Effector memory CD8-positive, alpha-beta T cell (primary cell): ENCODE measurements at places on chromosomes 5 and 9.
A peak's percentile ranks its signal among the peaks of the same experiment; 100 is the strongest.

GRCh38 chr5:90022002-90022710, 387.4 kb downstream of the CETN3 start:
- DNase-seq: no peak

DNA sequence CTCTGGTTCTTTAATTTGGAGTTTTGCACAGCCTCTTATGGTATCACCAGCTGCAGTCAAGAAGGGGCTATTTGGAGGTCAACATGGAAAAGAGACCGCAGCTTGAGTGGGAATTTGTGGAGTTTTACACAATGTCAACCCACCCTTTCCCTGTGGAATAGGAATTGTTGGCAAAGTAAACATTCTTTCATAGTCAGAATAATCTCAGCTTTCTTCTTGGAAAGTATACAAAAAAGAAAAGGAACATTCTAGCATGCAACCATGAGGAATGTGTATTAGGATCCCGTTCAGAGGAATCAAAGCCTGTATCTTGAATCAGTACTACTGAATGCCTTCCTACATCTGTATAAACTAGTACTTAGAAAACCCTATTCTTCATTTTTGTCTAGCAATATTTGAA, 107.6 kb downstream of the LURAP1L start:
- no peak for DNase-seq

GRCh38 chr5:64944868-64945267, 176.1 kb downstream of the CWC27 start:
- no peak for DNase-seq

GRCh38 chr5:157241483-157241882, 24.4 kb upstream of the CYFIP2 start:
- no peak for DNase-seq

DNA sequence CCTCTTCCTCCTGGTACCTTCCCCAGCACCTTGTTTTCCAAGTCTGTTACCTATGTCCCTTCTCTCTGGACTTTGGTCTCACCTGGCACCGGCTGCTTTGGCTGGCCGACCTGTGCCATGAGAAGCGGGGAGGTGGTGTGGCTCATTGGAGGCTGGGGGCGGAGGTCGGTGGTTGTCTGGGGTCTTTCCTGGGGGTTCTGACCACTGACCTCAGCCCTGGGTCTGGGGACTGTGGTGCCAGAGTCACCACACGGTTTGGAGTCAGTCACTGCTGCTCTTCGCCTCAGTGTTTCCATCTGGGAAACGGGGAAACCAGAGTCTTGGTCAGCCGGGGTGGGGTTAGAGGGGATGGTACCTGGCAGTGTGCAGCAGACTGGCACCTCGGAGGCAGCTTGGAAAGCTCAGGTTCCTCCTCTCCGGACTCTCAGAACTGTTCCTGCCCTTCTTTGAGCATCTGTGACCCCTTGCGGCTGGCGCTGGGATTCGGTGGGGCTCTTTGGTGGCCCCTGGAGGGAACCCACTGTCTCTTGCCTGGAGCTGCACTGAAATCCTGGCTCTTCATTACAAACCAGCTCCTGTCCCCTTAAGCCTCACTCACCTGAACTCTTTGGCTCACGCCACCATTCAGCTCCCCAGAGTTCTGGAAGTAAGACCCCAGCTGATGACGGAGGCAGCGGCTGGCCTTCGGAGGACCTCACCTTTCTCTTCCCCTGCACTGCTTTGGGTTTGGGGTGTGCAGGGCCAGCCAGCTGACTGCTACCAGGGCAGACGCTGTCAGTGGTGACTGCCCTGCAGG, 4.1 kb upstream of the RXRA start:
- DNase-seq: no peak

GRCh38 chr5:126490167-126490940, 67.1 kb downstream of the GRAMD2B start:
- DNase-seq: no peak

- no peak for DNase-seq
These were observed 71.5 kb upstream of the PALM2AKAP2 start for GRCh38 chr9:109708451-109708945.

DNA sequence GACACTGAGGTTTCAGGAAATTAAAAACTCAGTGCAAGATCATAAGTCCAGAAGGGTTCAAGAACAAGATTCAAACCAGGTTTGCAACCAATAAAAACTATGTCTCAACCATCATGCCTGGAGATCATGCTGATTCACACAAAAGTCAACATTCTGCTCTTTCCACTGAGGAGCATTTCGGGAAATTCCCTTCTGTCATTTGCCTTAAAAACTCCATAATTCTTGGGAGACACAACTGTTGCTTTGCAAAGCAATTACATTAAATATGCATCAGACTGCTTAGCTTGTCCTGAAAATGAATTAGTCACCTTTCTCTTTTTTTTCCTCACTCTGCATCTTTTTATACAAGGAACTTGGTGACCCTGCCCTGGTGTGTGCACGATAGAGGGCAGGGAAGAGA, 275.9 kb upstream of the ZNF462 start:
- no peak for DNase-seq

GRCh38 chr5:153043886-153044285, 446.6 kb upstream of the GRIA1 start:
- DNase-seq: no peak

- DNase-seq: no peak
These were observed 32.9 kb downstream of the SLIT3 start for GRCh38 chr5:169268019-169268418.

DNA sequence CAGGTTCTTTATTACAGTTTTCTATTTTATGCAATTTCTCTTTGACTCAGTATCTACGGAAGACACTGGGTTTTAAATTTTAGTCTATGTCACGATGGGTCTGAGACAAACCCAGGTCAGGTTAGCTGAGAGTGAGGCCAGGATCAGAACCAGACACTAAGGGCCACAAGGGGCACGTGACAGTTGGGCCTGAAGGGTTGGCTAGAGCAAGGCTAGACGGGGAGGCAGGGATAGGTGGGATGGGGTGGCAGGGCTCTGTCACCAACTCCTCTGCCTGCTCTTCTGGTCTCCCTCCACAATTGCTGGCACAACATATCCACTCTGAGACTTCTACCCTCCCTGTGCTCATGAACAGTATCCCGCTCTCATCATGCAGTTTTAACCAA, 76.4 kb downstream of the MED27 start:
- no peak for DNase-seq

GRCh38 chr5:58545912-58546311, 37.0 kb upstream of the RAB3C start:
- DNase-seq: no peak

GRCh38 chr9:110601098-110601497, 21.6 kb upstream of the SVEP1 start:
- no peak for DNase-seq

DNA sequence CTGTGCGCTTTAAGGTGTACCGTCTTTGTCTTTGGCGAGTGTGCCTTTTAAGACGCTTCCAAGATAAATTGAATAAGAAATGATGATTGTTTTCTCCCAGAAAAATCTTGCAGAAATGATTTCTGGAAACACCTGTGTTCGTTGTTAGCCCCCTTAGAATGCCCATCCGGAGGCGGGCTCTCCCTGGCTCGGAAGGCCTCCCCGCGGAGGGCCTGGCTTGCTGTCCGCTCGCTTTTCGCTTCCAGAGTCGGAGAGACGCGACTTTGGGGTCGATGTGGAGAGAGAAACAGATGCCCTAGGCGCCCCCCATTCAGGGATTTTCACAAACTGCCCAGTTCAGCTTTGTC, 23.9 kb downstream of the LECT2 start:
- DNase-seq: no peak

- no peak for DNase-seq
These were observed 61.2 kb downstream of the IRX1 start for GRCh38 chr5:3656803-3657202.

GRCh38 chr5:43635374-43635773, 32.4 kb downstream of the NNT start:
- DNase-seq: no peak

DNA sequence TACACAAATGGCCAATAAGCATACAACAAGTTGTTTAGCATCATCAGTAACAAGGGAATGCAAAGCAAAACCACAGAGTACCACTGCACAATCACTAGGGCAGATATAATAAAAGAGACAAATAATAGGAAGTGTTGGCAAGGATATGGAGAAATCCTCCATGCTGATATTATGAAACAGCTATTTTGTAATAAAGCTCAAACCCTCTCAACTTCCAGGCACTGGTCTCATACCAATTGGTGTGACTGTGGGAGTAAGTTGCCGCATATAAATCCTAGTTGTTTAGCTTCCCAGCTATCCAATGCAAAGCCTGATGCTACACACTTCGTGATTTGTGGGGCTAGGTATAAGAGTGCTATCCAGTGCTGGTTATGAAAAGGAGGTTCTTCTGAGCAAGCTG, 88.6 kb downstream of the SMIM23 start:
- no peak for DNase-seq

GRCh38 chr9:81685763-81686613, 3.4 kb downstream of the TLE1 start:
- no peak for DNase-seq

DNA sequence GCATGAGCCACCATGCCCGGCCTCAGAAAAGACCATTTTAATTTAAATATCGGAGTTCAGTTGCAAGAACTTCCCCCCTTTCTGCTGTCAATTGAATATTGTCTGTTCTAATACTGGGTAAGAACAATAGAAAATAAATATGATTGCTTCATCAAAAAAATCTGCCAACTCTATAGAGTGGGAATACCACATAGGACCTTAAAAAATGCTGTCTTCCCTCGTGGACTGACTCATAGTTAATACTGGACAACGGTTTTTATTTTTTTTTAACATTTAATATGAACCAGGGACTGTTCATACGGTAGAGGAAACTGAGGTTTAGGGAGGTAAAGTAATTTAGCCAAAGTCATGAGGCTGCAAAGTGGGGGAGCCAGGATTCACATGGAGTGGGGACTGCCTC, 9.7 kb downstream of the ZNF462 start:
- no peak for DNase-seq

- no peak for DNase-seq
These were observed 44.0 kb upstream of the XPA start for GRCh38 chr9:97740848-97741821.

- DNase-seq: peak; percentile 10
These were observed 796 bp upstream of the GADD45G start for GRCh38 chr9:89603767-89604665.

GRCh38 chr9:27473111-27473529, 51.0 kb upstream of the IFNK start:
- DNase-seq: no peak

DNA sequence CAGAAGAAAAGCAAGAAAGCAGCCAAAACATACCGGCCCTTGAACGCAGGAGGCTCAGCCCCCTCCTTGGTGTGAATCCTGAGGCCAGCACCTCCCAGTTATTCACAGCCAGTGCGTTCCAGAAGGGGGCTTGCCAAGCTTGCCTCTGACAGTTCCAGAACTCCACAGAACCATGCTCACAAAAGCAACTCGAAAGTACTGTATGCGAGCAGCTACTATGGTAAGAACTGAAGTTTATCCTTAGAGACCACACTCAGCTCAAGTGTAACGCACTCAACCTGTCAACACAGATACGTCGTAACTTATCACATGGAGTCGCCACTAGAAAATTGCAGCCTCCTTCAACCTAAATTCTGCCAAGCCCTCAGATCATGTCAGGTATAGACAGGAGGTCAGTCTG, 1.4 kb downstream of the UBAC1 start:
- DNase-seq: no peak

- DNase-seq: no peak
These were observed 60.6 kb downstream of the FYB1 start for GRCh38 chr5:39158786-39159185.

DNA sequence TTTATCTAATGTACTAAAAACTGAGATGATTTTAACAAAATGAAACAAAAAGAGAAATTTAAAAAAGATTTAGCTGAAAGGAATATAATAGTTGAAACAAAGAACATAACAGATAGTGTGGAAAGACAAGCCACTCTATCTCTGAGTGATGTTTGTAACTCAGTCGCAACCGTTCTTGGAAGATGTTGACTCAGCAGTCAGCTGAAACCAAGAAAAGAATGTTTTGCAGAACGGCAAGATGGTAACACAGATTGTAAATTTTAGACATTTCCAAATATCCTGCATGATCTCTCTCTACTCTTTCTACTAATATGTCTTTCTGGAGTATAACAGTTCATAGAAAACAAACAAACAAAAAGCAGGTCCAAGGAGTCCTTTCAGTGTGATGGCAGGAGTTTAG, 746.1 kb upstream of the CDH6 start:
- DNase-seq: no peak

DNA sequence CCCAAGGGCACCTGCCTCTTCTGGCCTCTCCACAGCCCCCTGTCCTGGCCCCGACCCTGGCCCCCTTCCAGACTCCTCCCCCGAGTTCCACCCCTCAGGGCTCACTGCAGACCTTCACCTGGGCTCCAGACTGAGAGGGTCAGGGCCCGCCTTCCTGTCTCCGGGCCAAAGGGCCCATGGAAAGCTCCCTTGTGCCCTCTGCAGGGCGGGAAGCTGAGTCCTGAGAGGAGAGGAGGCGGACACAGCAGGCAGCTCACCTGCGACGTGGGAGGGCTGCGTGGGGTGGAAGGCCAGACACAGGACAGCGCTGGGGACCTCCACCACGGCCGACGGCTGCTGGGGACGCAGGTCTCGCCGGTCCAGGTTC, 20.6 kb downstream of the DYNC2I2 start:
- DNase-seq: no peak

DNA sequence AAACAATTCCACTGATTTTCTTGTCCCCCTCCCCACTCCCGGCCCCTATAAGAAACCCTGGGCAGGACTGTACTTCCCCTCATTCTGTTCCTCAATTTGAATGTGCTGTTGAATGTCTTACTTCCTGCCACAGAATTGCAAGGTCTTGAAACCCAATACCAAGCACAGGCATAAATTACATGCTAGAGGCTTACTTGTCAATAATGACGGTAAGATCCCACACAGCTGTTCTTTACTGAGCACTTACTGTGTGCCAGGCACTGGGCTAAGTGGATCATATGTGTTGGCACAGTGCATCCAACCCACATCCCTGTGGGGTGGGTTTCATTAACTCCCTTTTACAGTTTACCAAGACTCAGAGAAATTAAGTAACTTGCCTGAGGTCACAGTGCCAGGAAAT, 63.4 kb downstream of the MVB12B start:
- no peak for DNase-seq

DNA sequence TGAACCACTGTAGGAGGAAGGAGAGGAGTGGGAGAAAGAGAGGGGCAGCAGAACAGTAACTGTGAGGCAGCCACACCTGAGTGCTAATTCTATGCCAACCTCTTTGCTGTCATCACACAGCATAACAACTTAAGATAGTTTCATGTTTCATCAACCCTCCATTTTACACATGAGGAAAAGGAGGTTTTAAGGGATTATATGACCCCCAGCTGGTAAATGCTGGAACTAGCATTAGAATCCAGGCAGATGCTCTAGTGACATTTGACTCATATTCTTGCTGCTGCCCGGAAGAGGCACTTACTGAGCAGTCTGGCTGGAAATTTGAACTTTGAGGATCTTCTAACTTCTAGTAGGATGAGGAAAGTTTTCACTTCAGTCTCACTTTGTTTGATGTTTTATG, 24.1 kb upstream of the VLDLR start:
- no peak for DNase-seq
